Esophagus mucosa (tissue), 1 donor: ENCODE measurements at places on chromosomes 2 and 18. TPM values are rescaled to one million over a fixed set of nuclear protein-coding genes. Genes with fewer than 3 reads are reported as not detected.

Gene TSPYL6
- total RNA-seq = not detected

Gene EFHD1
- 1.1 TPM for total RNA-seq

Gene SCYGR4
- total RNA-seq = not detected

Gene GRHL1
- total RNA-seq = 123 TPM

Gene ELMOD3
- 8.1 TPM for total RNA-seq

Gene MC5R
- 0.28 TPM for total RNA-seq

Gene BOLL
- not detected for total RNA-seq

Gene DSC1
- 0.52 TPM for total RNA-seq

Gene CNDP1
- not detected for total RNA-seq

Gene EN1
- total RNA-seq = 0.08 TPM

Gene OBSL1
- 13.0 TPM for total RNA-seq

Gene INHBB
- total RNA-seq = 0.72 TPM

Gene TMEM17
- 2.3 TPM for total RNA-seq

Gene ATG16L1
- total RNA-seq = 13.9 TPM

GRCh38 chr2:12764075-12764730 is 47.5 kb downstream of the TRIB2 start:
- peak; percentile 60 for ATAC-seq

- ATAC-seq = no peak
Observed at GRCh38 chr2:124908411-124908810, 883.3 kb downstream of the CNTNAP5 start.

DNA sequence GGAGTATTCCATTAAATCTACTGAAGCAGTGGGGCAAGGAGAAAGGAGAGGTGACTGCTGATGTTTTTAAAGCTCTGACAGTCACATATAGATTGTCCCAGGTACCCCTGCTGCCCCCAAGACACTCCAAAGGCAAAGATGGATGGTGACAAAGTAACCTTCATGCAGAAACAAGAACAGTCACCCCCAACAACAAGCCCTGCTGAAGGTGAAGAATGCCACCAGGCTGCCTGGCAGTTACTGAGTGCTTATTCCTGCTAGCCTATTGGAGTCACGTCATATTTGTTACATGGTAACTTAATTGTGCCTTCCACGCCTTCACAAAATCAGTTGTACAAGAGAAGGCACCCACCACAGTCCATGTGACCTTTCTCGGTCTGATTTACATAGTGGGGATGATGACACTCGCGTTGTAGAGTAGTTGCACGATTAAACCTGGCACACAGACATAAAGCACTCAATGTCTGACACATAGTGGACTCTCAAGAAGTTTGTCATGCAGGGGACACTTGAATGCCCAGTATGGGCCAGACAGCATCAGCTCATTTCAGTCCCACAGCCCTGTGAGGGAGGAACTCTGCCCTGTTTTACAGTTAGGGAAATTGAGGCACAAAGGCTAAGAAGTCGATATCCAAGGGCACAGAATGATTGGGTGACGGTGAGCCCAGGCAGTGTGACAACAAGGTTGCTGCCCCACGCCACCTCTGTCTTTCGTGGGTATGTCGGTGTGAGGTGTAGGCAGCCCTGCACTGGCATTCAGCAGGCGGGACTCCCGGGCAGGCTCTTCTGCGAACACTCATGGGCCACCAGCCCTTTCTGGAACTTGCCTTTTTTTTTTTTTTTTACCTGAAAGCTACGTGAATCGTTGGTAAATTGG is 62.7 kb downstream of the ZCCHC2 start:
- no peak for ATAC-seq

GRCh38 chr2:197254776-197255530 is 55.6 kb downstream of the ANKRD44 start:
- ATAC-seq = peak; percentile 22

- peak; percentile 41 for ATAC-seq
Observed at GRCh38 chr2:71453404-71454220, at the start of gene DYSF. TSS of gene DYSF (plus strand) at chr2:71453561.

DNA sequence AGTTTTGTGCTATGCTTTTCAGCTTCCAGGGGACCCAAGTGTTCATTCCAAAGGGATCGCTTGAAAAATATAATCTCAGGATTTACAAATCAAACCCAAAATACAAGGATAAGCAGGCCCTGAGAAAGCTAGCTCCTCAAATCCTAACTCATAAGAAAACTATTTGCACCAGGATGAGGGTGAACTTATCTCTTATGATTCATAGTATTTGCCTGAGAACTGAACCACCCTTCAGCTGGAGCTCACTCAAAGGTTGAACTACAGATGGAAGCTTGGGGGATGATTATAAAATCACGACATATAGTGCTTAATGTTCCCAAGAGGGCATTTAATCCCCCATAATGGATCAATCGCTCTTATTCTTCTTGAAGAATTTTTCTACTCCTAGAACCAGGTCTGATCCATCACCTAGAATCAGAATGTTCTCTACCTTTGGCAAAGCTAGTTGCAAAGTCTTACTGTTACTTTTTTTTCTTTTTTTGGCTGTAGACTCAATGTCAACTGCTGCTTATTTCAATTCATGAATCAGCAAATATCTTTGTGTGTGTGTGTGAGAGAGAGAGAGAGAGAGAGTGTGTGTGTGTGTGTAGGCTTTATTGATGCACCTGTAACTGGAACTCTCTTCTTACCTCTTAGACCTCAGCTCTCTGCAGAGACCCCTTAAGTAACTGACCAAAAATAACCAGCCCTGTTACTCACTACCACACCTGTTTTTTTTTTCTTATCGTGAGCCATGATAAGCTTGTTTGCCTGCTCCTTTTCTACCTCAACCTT is 44.8 kb downstream of the ARL4C start:
- peak; percentile 18 for ATAC-seq

GRCh38 chr2:164110515-164110914 is 374.7 kb upstream of the FIGN start:
- no peak for ATAC-seq

DNA sequence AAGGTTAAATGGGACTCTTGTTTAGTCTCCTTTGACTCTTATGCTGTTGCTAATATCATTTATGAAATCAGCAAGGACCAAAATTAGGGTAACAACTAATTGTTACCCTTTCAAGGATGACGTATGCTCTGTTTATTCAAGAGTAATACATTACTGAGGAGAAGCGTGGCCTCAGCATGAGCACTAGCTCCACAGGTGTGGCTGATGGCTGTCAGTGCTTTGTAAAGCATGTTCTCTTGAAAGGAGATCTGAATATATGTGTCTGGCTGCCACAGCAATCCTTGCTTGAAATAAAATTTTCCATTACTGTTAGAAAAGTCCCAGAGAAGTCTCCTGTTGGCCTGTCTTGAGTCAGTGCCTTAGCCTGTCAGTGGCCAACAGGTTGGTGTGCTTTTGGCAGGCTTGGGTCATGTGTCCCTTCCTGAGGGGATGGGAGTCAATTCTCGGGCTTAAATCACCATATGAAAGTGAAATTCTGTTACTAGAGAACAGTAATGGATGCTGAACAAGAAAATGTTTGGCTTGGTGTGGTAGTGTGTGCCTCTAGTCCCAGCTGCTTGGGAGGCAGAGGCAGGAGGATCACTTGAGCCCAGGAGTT is 32.7 kb downstream of the ABI2 start:
- ATAC-seq = no peak

DNA sequence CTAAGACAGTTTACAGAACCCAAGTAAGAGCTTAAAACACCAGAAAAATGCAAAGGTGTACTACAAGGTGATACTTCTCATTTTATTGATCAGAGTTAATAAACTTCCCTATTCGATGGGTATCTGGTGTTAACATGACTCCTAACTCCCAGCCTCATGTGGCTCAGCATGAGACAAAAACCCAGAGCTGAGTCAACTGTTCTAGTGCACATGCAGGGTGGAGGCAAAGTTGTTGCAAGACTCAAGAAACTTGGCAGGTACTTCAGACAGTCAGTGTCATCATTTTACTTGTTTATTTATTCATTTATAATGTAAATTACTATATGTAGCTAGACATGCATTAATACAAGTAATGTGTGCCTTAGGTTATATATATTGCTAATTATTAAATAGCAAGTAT is 216.6 kb upstream of the DSEL start:
- ATAC-seq = no peak

GRCh38 chr2:229335877-229336346 is 64.8 kb upstream of the PID1 start:
- no peak for ATAC-seq

DNA sequence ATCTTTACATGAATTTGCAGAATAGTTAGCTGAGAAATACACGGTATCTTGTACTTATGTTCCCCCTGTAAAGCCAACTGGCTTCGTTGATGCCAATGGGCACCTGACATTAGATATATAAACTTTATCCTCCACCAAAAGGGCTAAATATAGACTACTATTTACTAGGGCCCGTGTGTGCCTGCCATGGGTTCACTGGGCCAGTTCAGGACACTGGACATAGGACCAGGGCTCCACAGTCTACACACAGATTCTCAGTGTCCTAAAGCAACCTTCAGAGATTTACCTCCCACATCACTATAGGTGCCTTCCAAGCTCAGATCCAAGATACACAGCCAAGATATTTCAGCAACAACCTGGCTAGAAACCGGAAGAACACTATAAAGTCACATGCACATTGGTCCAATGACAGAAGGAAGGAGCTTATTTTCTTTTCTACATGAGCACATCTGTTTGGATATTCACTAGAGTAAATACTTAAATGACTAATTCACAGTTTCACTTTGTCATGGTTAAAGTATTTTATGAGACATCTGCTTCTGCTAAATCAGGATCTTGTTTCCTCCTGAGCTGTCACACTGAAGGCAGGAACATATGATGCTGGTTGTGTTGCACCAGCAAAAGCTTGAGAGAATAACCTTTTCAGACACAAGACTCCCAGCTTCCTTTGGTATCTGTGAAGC is 95.1 kb downstream of the MYO5B start:
- peak; percentile 70 for ATAC-seq

- ATAC-seq = peak; percentile 65
Observed at GRCh38 chr2:3099145-3099859, 278.3 kb downstream of the EIPR1 start.

DNA sequence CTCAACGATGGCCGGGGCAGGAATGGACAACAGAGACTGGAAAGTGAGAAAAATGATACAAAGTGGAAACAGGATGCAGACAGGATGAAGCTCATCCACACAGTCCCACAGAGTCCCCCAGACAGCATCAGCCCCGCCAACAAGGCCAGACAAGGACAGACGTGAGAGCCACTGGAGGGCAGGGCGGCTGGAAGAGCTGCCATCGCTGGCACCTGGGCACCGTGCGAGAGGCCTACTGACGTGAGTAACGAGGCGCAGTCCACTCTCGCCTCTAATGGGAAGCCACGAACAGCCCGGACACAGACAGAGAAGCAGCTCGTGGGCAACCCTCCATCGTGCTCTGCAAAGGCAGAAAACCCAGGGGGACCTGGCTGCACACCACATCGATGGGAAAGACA is 17.1 kb downstream of the HDAC4 start:
- ATAC-seq = no peak

DNA sequence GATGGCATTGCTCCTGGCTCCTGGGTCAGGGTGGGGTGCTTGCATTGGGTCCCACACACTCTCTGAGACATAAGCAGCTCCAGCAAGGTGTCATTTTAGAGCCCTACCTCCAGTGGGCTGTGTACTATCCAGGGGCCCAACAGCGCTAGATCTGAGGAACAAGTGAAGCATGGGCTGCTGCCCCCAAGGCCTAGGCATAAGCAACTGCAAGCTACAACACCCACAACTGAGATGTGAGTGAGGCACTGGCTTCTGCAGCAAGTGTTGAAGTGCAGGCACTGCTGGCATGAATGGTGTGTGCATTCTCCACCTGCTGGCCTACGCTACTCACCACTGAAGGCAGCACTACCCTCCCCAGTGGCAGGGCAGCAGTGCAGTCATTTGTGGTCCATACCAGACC is 81.0 kb upstream of the STK39 start:
- ATAC-seq = no peak

DNA sequence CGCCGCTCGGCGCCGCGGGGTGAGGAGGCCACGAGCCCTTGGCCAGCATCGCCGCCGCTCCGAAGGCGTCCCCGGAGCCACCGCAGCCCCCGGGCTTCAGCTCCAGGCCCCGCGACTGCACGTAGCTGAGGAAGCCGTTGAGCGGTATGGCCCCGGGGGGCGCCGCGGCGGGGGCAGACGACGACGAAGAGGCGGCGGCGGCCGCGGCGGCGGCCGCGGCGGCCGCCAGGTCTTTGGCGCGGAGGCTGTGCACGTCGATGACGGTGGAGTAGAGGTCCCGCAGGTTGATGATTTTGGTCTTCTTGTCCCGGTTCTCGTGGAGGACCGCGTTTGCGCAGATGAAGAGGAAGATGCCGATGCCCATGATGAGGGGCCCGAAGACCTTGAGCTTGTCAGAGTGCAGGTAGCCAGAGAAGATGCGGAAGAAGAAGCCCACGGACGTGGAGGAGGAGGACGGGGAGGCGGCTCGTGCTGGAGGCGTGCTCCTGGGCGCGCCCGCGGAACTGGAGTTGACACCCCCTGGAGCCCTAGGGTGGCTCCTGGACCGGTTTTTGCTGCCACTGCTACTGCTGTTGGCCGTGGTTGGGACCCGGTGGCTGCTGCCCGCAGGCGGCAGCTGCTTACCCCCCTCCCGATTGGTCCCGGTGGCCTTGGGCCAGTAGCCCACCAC is 4.0 kb downstream of the TMEM200C start:
- no peak for ATAC-seq

- ATAC-seq = no peak
Observed at GRCh38 chr2:9462886-9463697, 11.3 kb upstream of the IAH1 start.

- no peak for ATAC-seq
Observed at GRCh38 chr18:36217348-36217747, 30.1 kb downstream of the MOCOS start.

- ATAC-seq = no peak
Observed at GRCh38 chr2:20803226-20803682, 19.6 kb downstream of the LDAH start.

GRCh38 chr2:39874236-39874635 is 95.2 kb upstream of the THUMPD2 start:
- ATAC-seq = peak; percentile 39

DNA sequence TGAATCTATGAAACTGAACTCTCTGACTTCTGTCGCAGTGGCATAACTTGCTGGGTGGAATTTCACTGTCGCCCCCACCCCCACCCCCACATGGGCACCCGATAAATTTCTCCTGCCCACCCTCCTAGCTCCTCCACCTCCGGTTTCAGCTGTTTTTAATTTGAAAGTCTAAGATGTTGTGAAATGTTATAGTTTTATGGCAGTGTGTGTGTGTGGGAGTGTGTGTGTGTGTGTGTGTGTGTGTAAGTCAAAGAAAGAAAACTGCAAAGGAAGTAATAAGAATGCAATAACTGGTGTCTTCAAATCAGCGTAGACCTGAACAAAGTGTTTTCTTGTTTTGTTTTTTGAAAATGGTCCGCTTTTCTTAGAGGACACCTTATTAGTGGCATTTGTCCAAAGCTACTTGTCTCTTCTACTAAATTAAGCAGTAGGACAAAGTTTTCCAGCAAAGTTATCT is 388 bp downstream of the DTNA start:
- no peak for ATAC-seq

DNA sequence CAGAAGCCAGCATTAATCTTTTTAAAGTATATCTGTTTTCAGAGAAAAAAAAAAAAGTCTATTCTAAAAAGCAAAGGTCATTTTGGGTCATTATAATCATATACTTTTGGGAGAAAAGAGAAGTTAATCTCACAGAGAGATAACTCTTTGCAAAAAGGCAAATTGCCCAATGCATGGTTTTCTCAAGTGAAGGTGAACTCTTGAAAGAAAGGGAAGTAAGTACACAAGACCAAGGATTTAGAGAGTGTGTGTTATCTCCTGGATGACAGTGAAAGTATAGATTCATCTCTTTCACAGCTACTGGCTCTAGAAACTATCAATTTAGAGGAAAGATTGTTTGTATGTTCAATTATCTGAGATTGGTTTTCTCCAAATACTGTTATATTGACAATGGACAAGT is 151.4 kb downstream of the CD8B2 start:
- no peak for ATAC-seq
